ENCODE measurements at places on chromosomes 2 and 18.

- no peak for DNase-seq
These were observed 130.8 kb upstream of the NT5C1B start for GRCh38 chr2:18719978-18720775.

GRCh38 chr2:123540291-123540690, 484.8 kb upstream of the CNTNAP5 start:
- no peak for DNase-seq

GRCh38 chr2:108548208-108549003, 14.1 kb downstream of the LIMS1 start:
- DNase-seq = no peak

DNA sequence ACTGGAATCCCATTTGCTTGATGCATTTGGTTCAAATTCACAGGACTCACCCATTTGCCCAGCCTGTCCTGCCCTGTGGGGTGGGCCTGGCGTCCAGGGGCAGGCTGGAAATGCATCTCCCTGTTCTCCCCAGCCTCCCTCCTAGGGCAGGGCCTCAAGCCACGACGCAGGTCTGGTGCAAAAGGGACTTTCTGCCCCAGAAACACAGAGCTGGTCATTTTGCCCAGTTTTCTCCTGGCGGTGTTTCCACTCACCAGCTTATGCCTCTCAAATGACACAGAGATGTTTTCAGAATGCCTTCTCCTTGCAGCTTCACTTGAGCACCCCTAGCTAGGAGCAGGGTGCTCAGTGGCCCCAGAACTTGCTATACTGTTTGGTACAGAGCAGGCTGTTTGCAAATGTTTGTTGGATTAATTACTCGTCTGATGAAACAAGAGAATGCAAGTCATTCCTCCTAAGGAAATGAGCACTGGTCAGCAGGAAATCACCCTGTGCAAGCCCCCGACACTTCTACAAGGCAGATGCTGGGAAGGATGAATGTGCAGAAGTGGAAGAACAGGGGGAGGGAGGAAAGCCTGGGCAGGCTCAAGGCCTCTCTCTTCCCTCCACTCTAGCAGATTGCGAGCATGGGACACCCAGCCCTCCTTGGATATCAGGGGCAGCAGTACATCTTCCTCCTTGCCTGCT, 164.3 kb upstream of the APCDD1 start:
- DNase-seq = no peak

GRCh38 chr2:231411237-231411636, 15.7 kb downstream of the B3GNT7 start:
- no peak for DNase-seq

DNA sequence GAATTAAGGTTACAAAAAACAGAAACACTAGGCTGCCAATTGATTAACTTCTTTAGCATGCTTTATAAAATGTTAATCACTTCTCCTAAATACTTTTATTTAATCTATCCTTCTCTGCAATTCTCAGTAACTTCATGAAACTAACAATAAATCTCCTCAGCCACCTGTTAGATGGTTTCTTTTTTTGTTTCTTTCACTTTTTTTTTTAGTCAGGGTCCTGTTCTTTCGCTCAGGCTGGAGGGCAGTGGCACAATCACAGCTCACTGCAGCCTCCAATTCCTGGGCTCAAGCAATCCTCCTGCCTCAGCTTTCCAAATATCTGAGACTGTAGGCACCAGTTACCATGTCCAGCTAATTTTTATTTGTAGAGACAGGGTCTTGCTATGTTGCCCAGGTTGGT, 213.4 kb upstream of the STK17B start:
- DNase-seq = no peak

GRCh38 chr2:240349133-240350005, 86.1 kb upstream of the GPC1 start:
- no peak for DNase-seq

- no peak for DNase-seq
These were observed 143.9 kb downstream of the PXDN start for GRCh38 chr2:1600191-1601066.

GRCh38 chr2:237025090-237025865, 60.4 kb upstream of the COPS8 start:
- no peak for DNase-seq

All from activated CD4-positive, CD25-positive, alpha-beta regulatory T cell (primary cell).